ENCODE measurements at places on chromosomes 3 and 15. TPM values are rescaled to one million over a fixed set of nuclear protein-coding genes. Genes with fewer than 3 reads are reported as not detected.

DNA sequence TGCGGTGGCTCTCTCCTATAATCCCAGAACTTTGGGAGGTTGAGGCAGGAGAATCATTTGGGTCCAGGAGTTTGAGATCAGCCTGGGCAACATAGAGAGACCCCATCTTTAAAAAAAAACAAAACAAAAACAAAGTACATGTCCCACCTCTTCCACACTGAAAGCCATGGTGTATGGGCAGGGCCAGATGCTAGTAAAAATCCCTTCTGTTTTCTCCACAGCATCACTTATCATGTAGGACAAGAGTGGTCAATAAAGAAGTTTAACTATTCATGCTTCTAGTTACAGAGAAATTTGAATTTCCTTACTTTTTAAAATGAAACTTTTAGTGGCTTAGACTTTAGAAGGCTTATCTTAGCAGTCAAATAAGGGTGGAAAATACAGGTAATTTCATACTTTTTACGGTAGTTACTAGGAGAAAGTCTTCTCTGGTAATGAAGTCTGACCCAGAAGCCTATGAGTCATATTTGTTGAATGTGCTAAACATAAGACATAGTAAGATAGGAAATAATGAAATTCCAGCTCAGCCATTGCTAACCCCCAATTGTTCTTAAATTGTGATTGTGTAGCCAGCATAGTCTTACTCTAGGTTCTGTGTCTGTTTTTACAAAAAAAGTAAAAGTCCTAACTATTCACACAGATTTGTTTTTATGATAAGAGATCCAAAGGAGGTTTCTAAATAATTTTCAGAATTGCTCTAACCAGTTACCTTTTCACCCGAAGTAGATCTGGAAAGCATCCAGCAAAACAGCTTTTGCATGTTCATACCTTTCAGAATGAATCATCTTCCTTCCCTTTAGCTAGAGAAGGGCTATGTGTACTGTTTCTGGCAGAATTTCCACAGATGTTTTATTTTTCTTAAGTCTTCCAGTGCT, 16.4 kb upstream of the ZNF609 start:
- H3K4me1 ChIP-seq = peaks cover 51% of the 10 kb centered on the region
- H3K27ac ChIP-seq = peak overlapping the region; percentile 96
- H3K36me3 ChIP-seq = peaks cover 30% of the 10 kb centered on the region
- no peaks in the 10 kb centered on the region for H3K27me3 ChIP-seq

- no peak for DNase-seq
- H3K36me3 ChIP-seq = no peaks in the 10 kb centered on the region
- H3K4me1 ChIP-seq = peaks cover 28% of the 10 kb centered on the region
- H3K27me3 ChIP-seq = no peaks in the 10 kb centered on the region
- H3K4me3 ChIP-seq = no peak overlapping the region
Measured at GRCh38 chr15:52680761-52681160, 1.6 kb upstream of the ATOSA start.

DNA sequence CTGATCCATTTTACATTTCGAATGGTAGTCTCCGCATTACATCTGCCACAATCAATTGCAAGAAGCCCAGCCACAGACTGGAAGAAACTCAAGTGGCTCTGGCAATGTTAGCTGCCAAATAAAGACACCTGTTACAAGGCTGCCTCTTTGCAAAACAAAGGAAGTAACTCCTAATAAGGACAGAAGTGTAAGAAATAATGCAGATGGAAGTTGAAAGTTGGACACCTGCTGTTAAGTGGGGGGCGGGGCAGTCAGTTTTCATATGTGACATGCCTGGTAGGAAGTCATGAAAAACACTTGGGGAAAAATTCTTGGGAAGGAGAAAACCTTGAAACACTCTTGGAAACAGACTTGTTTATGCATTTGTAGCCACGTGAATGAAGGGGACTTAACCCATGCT, 54.1 kb upstream of the ATP2C1 start:
- H3K4me1 ChIP-seq = peaks cover 1% of the 10 kb centered on the region
- peaks cover 9% of the 10 kb centered on the region for H3K27me3 ChIP-seq
- H3K4me3 ChIP-seq = no peak overlapping the region
- H3K27ac ChIP-seq = no peak overlapping the region
- no peaks in the 10 kb centered on the region for H3K36me3 ChIP-seq
- no peak for DNase-seq

DNA sequence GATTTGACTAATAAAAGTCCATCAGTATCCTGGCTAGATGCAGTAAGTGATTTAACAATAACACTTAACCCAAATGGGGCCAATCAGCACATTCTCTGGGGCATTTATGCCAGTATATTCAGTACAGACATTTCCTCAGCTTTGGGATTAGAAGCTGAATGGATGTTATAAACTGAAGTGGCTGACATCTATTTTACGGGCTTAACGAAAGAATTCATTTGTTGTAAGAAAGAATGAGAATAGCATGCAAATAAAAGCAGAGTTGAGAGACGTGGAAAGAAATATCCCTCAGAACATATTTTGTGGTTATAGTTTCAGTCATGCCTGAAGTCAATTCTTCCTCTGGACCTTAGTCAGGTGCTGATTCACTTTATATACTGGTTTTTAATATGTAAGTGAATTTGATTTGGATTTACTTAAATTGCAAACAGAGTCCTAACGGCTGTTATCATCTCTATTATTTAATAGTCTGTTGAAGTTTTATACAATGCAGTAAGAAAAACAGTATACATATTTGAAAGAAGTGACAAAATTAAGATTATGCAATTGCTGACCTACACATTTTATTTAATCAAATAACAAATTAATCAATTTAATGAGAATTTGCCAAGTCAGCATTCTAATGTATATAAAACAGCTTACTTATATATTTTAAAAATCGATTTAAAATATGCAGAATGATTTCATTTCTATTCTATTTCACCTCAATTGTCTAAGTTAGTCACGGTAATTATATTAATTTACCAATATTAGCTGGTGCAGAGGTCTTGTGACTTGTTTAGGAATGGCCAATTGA, 513.9 kb upstream of the CADM2 start:
- H3K36me3 ChIP-seq = no peaks in the 10 kb centered on the region
- H3K4me1 ChIP-seq = no peaks in the 10 kb centered on the region
- H3K4me3 ChIP-seq = no peak overlapping the region
- no peaks in the 10 kb centered on the region for H3K27me3 ChIP-seq

GPR149 gene
- total RNA-seq = not detected

DNA sequence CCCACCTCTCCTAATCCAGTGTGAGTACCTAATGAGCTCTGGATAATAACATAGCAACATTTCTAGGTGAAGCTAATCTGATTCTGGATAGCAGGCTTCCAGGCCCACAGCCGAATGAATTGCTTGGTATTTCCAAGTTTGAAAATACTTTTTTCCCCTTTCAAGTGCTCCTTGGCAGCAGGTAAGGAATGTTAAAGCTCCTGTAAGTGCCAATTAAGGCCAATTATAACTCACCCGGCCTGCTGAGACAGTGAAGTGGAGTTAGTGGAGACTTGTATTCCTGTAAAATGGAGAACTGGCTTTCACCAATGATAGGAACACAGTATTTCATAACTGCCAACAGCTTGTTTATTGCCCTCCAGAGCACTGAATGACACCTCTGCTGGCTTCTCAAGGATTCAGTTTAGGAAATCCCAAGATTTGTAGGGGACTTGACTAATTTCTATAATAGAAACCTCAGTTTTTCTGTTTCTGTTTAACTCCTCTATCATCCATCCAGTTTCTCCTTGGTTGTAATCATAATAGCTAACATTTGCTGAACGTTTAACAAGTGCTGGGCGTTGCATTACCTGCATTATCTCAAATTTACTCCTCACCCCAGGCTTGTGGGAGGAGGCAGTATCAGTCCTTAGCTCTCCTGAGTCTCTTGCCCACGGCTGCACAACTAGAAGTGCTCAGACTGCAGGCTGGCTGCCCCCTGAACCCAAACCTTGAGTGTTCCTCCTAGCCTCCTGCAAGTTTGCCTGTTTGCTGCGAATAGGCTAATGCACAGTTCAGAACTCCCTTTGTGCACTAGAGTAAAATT, 52.7 kb upstream of the SCAANT1 start:
- peaks cover 9% of the 10 kb centered on the region for H3K36me3 ChIP-seq
- H3K27ac ChIP-seq = peak overlapping the region; percentile 65
- peaks cover 51% of the 10 kb centered on the region for H3K4me1 ChIP-seq

DNA sequence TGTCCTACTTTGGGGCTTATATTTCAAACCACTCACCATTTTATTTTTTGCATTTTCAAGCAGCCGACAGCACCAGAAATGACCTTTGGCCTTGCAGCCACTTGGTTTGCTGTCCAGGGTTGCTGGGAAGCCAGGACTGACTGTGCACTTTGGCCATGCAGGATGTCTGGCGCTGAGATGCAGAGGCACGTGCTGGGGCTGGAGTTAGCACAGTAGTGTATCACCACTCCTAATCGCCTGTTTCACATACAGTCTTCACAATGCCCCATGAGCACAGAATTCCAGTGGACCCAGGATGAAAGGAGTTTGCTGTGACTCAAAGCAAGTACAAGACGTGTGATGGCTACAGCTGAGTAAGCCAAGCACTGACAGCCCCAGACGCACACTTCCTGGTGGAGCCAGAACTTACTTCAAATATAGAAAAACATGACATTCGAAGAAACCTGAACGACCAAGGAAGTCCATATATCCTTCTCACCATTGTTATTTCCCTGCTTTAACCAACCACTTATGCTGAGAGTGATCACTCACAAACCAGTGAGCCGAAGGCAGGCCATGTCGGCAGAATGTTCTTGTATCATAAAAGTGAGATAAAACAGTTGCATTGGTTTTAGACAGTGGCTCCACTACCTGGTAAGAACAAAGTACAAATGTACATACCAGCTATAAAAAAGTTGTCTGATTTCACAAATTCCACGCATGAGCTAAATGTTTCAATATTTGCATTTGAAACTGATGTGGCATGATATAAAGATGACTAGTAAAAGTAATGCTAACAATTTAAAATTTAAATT, 16.0 kb downstream of the OCA2 start:
- no peak for DNase-seq
- no peak overlapping the region for H3K4me3 ChIP-seq
- peaks cover 37% of the 10 kb centered on the region for H3K27me3 ChIP-seq
- H3K27ac ChIP-seq = no peak overlapping the region
- H3K36me3 ChIP-seq = no peaks in the 10 kb centered on the region

CDHR4 gene
- total RNA-seq = not detected

- DNase-seq = peak; percentile 53
- H3K36me3 ChIP-seq = no peaks in the 10 kb centered on the region
- peak overlapping the region; percentile 62 for H3K4me3 ChIP-seq
- H3K27ac ChIP-seq = peak overlapping the region; percentile 58
Measured at GRCh38 chr15:60840703-60841411, 361.9 kb upstream of the ICE2 start.

DNA sequence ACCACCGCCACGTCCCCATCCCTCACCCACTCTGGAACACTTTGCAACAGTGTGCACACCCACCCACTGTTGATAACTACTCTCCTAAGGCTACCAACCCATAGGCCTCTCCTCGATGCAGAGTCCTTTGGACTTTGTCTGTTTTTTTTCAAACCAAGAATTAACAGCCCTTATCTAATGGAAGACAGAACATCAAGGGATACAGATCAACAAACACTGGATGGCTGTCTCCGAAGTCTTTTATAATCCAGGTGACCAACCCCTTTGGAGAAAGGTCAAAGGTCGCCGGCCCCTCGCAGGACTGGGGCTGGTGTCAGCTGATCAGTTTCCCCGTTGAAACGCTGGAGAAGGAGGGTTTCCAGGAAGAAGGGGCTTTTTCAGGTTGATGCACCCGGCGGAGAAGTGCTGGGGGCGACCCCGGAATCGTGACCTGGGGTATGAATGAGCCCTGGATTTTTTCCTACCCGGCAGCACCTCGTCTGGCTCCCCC, 532 bp downstream of the B4GALT4 start:
- H3K4me1 ChIP-seq = peaks cover 42% of the 10 kb centered on the region
- H3K27ac ChIP-seq = peak overlapping the region; percentile 89
- H3K27me3 ChIP-seq = no peaks in the 10 kb centered on the region
- peaks cover 16% of the 10 kb centered on the region for H3K36me3 ChIP-seq
- no peak for DNase-seq
- H3K4me3 ChIP-seq = peak overlapping the region; percentile 82

DNA sequence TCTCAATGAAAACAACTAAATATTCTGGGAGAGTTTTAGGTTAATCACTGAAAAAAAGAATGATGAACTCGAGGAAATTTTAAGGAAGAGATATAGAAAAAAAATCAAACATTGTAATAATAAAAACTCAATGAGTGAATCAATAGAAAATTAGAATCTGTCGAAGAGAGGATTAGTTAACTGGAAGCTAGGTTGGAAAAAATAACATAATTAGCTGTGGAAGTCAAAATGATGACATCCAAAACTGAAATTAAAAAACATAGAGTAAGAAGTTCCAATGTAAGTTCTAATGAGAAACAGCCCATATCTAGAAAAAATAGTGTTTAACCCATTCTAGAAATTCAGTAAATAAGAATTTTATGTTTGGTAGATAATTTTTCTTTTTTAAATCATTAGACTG, 299.3 kb upstream of the RARB start:
- H3K27ac ChIP-seq = no peak overlapping the region
- no peaks in the 10 kb centered on the region for H3K27me3 ChIP-seq
- H3K4me1 ChIP-seq = no peaks in the 10 kb centered on the region
- no peak overlapping the region for H3K4me3 ChIP-seq

DNA sequence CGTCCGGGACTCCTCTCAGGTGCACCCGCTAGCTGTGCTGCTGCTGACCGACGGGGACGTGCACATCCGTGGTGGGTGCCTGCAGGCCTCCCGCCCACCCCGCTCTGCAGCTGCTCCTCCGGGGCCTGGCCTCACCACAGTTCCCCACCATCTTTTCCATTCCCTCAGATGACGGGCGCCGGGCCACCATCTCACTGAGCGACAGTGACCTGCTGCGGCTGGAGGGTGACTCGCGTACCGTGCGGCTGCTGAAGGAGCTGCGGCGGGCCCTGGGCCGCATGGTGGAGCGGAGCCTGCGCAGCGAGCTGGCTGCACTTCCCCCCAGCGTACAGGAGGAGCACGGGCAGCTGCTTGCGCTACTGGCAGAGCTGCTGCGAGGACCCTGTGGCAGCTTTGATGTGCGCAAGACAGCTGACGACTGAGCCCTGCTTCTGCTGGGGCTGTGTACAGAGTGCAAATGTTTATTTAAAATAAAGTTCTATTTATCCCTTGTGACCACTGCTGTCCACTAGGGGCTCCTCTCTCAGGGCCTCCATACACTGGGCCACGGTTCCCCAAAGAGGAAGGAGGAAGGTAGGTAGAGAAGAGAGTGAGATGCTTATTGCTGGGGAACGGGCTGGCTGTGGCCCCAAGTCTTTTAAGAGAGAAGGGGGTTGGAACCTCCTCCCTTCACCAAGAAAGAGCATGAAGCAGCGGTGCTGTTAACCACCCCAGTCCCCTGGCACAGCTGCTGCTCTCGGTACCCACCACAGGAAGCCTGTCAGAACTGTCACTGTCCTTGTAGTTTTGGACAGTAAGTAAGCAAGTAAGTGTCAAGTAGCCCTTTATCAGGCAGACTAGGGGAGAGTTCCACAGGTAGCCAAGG, 47.0 kb downstream of the DHX30 start:
- H3K4me3 ChIP-seq = no peak overlapping the region
- peaks cover 5% of the 10 kb centered on the region for H3K36me3 ChIP-seq
- no peaks in the 10 kb centered on the region for H3K27me3 ChIP-seq
- H3K4me1 ChIP-seq = no peaks in the 10 kb centered on the region

MEIS2 gene
- total RNA-seq = not detected

GRCh38 chr15:43518197-43518761, 871 bp downstream of the MAP1A start:
- DNase-seq = no peak
- peaks cover 33% of the 10 kb centered on the region for H3K4me1 ChIP-seq
- H3K36me3 ChIP-seq = no peaks in the 10 kb centered on the region
- H3K27me3 ChIP-seq = peaks cover 29% of the 10 kb centered on the region
- peak overlapping the region; percentile 64 for H3K4me3 ChIP-seq

- H3K27ac ChIP-seq = no peak overlapping the region
- H3K27me3 ChIP-seq = no peaks in the 10 kb centered on the region
- H3K36me3 ChIP-seq = no peaks in the 10 kb centered on the region
- H3K4me3 ChIP-seq = no peak overlapping the region
Measured at GRCh38 chr3:97863031-97863430, 41.2 kb downstream of the CRYBG3 start.
